ENCODE measurements at places on chromosomes 7 and 10.

GRCh38 chr10:47165711-47166404, 134.1 kb upstream of the GDF10 start:
- DNase-seq: no peak

DNA sequence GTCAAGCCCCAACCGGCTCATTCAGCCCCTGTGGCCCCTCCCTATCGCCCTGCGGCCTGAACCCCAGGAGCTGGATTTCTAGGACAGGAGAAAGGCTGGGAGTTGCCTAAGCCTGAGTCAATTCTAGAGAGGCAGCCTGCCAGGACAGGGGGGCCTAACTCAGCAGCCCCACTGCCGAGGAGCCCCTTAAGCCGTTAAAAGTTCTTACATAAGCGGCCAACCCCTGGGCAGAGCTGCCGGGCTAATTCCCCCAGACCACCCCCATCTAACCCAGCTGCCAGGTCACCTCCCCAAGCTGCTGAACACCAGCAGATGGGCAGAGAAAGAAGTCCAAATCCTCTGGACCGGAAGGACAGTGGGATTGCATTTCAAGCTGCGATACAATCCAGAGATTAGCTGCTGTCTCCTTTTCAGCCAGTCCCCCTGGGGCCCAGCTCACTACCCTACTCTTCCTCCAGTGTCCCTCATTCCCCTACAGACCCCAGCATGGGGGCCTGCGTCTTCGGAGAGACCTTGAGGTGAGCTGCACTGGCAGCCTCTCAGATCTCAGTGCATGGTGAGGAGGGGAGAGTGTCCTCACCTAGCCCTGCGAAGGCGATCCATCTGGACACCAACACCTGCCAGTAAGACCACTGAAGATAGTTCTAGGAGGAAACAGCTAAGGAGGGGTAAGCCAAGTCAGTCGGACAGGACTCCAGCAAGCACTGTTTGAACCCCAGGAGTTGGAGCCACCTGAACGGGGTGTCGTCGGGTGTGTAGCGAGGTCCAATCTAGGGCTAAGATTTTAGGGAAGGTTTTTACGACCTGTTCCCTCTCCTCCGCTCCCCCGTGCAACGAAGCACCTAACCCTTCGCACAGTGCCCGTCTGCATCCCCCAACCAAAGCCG, 830 bp downstream of the IMPDH1 start:
- DNase-seq: no peak

GRCh38 chr7:66642186-66642585, 13.5 kb downstream of the KCTD7 start:
- DNase-seq: no peak

- DNase-seq: no peak
Measured at GRCh38 chr10:51700228-51700817, 928 bp upstream of the CSTF2T start.
